ENCODE measurements at places on chromosomes 3 and 15. TPM values are rescaled to one million over a fixed set of nuclear protein-coding genes. Genes with fewer than 3 reads are reported as not detected.

GRCh38 chr3:104402902-104403301 is 963.8 kb upstream of the ALCAM start:
- no peak for DNase-seq

DNA sequence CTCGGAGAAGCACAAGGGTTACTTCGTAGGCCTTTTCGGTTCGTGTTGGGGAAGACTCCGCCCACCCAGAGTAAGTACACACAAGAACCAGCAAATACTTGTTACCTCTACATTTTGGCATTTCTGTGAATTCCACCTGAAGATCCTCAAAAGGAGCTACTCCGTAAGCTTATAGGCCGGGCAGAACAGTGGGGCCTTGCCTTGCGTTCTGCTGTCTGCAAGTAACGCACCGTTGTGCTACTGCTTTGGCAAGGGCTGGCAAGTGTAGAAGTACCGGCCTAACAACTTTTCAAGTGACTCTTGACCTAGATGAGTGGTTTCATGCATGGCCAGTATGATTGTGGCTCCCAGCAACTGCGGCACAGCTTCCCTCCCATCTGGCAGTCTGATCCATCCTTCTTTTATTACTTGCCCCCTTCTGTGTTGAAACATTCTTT is 6.4 kb upstream of the DNAAF4 start:
- no peak for DNase-seq

DNA sequence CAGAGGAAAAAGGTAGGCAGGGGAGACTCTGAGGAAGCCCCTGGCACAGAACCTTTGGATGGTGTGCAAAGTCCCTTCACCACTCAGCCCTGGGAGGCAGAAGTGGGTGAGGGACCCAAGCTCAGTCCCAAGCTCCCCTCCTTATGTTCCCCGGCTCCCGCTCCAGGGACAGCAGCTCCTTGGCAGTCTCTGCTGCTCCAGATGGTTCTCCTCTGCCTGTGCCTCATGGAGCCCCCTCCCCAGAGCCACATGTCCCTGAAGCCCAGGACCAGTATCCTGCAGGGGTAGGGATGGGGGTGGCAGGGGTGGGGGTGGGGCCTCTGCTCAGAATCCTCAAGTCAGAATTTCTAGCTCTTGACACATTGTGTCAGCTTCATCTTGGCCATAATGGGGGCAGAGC is 8.0 kb upstream of the CAMKV start:
- DNase-seq = no peak

- DNase-seq = no peak
Measured at GRCh38 chr15:63155486-63155885, 1.8 kb downstream of the RPS27L start.

GRCh38 chr3:112685956-112686799 is 45.2 kb upstream of the CCDC80 start:
- no peak for DNase-seq

Gene ZKSCAN7
- 4.4 TPM for total RNA-seq

DNA sequence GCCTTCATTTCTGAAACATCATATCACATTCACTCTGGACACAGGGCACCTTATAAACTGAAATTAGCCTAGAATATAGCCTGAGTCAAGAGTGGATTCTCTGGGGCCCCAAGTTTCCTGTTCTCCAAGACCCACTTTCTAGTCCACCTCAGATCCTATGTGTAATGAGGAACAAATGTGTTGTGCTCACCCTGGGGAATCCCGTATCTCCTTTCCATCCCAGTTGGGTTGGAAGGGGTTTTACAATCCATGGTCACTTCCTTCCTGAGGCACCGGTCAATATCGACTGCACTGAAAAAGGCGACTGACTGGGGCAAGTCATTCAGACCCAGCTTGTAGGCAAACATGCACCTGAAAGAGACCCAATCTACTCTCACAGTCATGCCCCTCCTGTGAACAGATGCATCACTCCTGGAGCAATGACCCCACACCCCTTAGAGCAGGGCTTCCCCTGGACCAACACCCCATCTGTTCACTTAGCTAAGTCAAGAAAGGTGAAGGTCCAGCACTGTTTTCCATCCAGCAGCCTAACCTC is 17.4 kb downstream of the POLG start:
- no peak for DNase-seq

DNA sequence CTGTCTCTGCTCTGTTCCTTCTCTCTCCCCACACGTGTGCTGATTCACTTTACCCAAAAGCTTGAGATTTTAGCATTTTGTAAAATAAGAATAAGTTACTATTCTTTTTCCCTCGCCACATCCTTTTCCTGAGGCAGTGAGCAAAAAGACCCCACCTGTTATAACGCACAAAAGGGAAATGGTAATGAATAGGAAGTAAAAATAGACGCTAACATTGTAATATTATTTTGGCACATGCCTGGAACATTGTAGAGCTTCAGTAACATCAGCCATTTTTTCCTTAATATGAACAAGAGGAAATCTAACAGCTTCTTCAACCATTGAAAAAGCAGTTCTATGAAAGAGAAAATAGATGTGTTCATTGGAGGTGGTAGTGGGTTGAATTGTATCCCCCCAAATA is 40.5 kb downstream of the CD200 start:
- no peak for DNase-seq

- no peak for DNase-seq
Measured at GRCh38 chr3:46893146-46893748, 15.7 kb downstream of the PTH1R start.

DNA sequence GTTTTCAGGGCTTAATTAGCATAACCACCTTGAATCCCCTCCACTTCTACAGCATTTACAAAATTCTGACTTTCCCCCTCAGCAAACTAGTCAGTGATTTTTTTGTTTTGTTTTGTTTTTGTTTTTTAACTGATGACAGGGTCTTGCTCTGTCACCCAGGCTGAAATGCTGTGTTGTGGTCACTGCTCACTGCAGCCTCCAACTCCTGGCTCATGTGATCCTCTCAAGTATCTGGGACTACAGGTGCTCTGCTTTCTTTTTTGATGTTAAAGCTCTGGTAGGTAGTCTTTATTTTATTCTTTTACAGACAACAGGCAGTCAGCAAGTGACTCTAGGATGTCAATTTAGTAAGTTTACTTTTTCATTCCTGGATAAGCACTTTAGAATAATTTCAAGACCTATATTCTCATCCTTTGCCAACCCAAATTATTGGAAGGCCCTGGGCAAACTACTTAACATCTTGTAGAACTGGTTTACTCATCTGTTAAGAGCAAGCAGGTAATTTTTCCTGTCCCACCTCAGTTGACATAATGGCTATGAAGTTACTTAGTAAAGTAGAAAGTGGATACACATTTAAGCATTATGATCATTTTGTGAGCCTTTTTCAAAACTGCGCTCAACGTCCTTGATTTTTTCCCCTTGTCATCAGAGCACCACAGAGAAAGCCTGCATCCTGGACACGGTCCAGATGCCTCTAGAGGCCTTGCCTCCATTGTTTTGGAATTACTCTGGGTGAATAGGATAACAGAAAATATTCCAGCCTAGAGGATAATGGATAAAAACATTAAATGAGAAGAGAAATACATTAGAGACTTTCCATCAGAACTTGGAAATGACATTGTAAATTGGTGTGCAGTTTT is 69.9 kb upstream of the NDUFB4 start:
- DNase-seq = no peak

- no peak for DNase-seq
Measured at GRCh38 chr3:89314454-89315098, 207.2 kb downstream of the EPHA3 start.

- DNase-seq = no peak
Measured at GRCh38 chr15:45184562-45185041, 3.2 kb downstream of the SHF start.

DNA sequence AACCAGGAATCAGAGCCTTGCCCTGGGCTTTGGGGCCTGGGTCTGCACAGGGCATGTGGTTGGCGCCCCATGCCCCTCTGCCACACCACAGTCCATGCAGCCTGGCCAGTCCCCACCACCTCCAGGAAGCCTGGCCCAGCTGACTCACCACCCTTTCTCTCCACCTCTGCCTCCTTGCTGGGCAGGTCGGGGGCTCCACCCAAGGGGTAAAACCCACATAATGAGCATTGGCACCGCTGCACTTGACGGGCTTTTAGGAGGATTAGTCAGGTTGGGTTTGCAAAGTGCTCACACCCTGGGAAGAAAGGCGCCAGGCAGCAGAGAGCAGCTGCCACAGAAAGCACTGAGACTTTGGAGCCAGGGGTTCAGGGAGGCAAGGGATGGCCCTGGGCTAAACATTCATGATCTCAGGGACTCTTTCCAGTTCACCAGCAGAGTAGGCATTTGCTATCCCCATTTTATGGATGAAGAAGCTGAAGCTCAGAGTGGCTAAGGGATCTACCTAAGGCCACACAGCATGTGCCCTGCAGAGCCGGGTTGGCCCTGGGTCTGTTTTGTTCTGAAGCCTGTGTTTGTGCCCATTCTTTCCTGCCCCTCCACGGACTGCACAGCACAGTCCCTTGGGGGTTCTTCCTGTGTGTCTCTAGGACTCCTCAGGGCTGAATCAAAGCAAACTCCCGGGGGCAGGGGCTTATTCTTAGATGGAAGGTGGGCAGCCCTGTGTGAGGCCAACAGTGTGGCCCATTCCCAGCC is 113.4 kb downstream of the ETFA start:
- no peak for DNase-seq
